Gastroesophageal sphincter (tissue), 4 donors: ENCODE measurements at places on chromosomes 3 and 15. TPM values are rescaled to one million over a fixed set of nuclear protein-coding genes. Genes with fewer than 3 reads are reported as not detected.

The PCOLCE2 gene
- total RNA-seq: 62.7 TPM

The MUSTN1 gene
- total RNA-seq: 20.8 TPM

- ATAC-seq: no peak
These were observed 22.8 kb upstream of the C2CD4B start for GRCh38 chr15:62187910-62188309.

- ATAC-seq: no peak
These were observed 14.6 kb upstream of the AHSG start for GRCh38 chr3:186598108-186598784.

- no peak for ATAC-seq
These were observed 31.1 kb downstream of the FILIP1L start for GRCh38 chr3:100083209-100083608.
